AG08396 (cell line): ENCODE measurements at places on chromosomes 6 and 20.

DNA sequence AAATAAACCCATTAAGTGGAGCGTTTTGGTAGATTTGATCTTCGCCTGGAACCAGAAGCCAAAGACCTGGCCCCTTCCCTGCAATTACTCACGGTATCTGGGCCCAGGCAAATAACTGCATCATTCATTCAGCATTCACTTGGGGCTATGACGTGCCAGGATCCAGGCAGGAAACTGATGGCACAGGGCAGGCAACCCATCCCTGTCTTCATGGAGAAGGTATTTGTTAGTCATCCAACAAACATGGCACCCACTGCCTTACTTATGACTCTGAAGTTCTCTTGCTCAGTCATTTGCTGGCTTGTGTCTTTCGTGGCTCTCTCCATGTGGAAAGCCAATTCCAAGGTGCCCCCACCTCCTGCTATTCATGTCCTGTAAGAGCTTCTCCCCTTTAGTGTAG lies 232.4 kb downstream of the BMP7 start:
- no peak for DNase-seq

GRCh38 chr20:50188879-50189680 lies 1.6 kb upstream of the CEBPB start:
- no peak for DNase-seq

- peak; percentile 80 for DNase-seq
Measured at GRCh38 chr20:46117704-46118467, at the start of gene CD40. CD40 (plus strand) TSS chr20:46118314; CDS start chr20:46118344, 30 bp downstream.

DNA sequence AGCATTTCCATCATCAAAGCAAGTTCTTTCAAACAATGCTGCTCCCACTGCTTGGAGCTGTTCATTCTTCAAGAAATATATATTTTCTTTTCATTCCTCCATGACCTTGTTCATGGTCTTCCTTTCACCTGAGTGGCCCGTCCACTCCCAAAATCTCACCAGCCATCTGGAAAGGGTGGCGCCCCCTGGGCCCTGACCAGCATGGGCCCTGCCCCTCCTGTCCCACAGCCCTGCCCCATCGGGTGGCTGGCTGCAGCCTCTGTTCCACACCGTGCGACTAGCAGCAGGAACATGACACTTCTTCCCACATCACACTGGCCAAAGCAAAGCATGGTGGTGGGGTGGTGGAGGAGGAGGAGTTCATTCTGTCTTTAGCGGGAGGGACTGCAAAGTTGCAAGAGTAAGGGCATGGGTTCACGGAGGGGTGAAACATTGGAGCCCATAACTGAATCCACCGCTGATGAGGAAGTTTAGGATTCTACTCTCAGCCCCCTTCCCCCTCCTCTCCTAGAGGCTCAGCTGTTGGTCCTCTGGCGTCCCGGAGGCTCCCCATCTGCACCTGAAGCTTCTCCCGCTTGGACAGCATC lies 195.2 kb upstream of the SLC24A3 start:
- no peak for DNase-seq

DNA sequence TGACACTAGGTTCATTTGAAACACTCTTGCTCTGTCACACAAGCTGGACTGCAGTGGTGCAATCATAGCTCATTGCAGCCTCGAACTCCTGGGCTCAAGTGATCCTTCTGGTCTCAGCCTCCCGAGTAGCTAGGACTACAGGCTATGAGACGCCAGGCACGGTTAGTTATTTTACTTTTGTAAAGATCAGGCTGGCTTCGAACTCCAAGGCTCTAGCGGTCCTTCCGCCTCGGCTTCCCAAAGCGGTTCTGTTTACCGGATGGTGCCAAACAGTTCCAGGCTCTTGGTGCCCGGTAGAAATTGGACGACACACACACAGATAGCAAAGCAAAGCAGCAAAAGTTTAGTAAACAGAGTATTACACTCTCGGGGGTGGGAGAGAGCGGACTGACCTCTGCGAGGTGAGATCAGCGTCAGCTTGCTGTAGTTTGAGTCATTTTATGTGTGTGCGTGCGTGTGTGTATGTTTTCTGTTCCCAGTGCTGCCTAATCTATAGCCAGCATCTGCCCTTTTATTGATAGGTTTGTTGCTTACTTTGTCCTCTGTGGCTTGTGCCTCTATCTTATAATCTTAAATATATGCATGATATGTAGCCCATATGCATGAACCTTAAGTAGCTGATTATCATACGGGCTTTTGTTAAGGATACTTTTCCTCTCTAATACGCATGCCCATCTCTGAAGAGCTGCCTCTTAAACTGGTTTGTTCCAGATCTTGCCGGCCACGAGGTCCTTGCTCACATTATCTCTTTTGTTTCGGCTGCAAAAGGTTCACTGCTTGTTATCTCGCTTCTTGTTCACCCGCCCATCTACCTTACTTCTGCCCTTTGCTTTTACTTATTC lies 75.2 kb downstream of the OR2B2 start:
- DNase-seq, result peak; percentile 47

- DNase-seq, result no peak
Measured at GRCh38 chr6:52098721-52099120, 11.3 kb upstream of the PKHD1 start.

DNA sequence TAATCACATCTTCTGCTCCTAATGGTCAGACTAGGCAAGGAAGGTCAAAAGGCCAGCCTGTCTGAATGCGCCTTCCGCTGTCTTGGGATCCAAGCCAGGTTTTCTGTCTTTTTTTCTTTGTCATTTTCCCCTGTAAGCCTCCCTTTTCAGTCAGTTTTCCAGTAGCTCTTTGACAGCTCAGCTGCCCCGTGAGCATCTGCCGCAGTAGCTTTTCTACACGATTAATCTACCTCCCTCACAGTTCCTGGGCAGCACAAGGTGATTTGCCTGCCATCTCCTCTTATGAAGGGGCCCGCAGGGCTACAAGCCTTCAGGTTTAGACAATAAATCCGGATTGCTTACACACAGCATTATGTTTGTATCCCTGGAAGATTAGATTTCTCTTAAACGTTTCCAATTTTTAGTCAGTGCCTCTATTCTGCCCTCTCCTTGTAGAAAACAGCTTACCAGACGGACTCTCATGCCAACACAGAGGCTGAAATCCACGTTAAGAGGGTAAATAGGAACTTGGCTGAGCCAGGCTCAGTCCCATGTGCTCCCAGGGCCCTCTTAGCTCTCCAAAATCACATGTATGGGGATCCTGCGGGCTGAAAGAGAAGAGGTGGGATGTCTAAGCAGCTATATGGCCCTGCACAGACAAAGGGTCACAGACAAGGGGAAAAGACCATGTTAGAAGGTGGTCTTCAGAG lies 77.2 kb downstream of the LY86 start:
- no peak for DNase-seq

DNA sequence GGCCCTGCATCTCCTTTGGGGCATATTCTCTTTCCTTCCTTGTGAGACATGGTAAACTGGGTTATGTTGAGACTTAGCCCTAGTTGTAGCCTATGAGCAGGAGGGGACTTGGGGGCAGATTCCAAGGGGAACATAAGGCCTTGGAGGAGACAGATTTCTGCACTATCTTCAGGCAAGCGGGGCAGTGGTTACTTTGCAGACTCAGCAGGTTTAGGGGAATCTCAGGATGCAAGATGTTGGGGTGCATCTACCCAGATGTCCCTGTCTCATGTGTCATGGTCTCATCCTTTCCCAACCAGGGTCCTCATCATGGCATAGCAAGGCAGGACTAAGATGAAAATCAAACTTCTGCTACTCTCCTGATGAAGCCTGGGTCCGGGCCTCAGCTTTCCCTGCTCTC lies 58.6 kb upstream of the PTPRT start:
- DNase-seq, result no peak

GRCh38 chr6:113089056-113089455 lies 741.9 kb downstream of the RFPL4B start:
- no peak for DNase-seq

DNA sequence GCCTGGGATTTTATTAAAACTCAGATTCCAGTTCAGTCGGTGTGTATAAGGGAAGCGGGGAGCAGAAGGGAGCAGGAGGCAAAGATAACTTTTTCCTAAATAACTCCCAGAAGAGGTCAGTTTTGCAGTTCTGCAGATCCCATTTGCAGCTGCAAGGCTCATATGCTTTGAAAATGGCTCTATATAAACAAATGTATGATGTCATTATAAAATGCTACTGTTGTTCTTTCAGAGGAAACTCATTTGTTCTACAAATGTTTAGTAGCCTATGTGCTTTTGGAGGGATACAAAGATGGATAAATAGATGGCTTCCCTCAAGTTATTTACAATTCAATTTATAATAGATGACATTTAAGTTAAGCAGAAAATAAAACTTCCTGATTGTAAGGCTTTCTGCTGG lies 29.2 kb upstream of the DSP start:
- no peak for DNase-seq

- DNase-seq, result no peak
Measured at GRCh38 chr6:84141521-84141920, 85.9 kb downstream of the CEP162 start.

- DNase-seq, result no peak
Measured at GRCh38 chr6:155274106-155274505, 10.3 kb downstream of the CLDN20 start.

DNA sequence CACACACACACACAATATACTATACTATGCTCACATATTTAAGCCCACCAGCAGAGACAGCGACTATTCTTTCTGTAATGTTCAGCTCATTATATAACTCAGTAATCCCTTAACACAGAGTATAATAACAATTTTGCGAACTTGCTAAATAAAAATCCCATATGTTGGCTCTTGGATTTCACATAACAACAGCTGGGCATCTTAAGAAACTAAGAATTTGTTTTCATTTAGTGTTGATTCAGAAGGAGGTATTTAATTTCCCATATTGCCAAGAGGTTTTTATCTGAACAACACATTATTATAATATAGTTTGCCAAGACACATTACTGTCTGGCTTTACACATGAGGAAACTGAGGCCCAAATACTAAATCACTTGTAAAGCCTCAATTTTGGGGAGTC lies 7.4 kb downstream of the ECT2L start:
- DNase-seq, result no peak

- DNase-seq, result peak; percentile 69
Measured at GRCh38 chr6:148271711-148272439, 70.8 kb upstream of the SASH1 start.

GRCh38 chr6:16183187-16183664 lies 54.3 kb downstream of the MYLIP start:
- DNase-seq, result peak; percentile 55

DNA sequence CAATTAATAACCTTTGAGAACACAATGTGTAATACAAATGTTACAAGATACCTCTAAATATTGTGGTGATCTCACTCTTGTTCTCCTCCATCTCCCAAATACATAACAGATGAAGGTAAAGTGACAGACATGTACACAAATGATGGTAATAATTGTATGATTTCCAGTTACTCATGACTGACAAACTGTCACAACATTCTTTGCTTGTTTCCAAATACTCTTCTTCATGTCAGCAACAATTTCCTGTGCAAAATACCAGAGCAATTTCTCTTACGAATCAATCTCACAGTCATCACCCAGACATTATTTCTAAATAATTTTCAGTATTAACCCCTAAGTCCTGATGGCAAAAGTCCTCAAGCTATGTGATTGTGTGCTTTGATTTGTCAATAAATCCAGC lies 92.9 kb downstream of the RPS12 start:
- DNase-seq, result no peak

DNA sequence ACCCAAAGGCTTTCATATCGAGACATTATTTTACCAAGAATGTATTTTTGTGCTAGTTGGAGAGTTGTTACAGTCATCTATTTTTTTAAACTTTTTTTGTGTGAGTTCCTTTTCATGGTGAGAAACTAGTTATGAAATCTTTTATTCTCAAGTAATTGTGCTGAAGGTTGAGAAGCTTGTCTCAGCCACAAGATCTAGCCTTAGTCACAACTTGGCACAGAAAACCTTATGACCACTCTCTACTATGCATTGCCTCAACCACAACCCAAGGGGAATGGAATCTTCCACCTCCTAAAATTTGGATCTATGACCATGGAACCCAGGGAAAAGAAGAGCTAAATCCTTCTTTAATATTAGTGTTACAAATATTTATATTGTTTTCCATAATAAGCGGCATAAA lies 58.5 kb downstream of the HS3ST5 start:
- peak; percentile 5 for DNase-seq

DNA sequence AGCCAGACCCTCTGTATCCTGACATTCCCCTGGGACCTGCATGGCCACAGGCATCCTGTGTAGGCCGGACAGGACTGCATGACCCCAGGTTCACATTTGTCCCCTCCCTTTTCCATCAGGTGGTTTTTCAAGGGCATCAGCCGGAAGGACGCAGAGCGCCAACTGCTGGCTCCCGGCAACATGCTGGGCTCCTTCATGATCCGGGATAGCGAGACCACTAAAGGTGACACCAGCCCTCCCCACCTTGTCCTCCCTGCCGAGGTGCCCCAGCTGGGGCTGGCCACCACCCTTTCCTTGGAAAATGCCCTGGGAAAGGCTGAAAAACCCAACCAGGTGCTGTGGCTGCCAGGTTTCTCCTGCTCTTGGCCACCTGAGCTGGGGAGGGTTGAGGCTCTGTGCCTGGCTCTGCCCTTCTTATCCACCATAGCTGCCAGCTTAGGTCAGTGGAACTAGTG lies 27.6 kb downstream of the HCK start:
- DNase-seq, result no peak

- DNase-seq, result no peak
Measured at GRCh38 chr20:54214566-54214965, 6.7 kb downstream of the PFDN4 start.

DNA sequence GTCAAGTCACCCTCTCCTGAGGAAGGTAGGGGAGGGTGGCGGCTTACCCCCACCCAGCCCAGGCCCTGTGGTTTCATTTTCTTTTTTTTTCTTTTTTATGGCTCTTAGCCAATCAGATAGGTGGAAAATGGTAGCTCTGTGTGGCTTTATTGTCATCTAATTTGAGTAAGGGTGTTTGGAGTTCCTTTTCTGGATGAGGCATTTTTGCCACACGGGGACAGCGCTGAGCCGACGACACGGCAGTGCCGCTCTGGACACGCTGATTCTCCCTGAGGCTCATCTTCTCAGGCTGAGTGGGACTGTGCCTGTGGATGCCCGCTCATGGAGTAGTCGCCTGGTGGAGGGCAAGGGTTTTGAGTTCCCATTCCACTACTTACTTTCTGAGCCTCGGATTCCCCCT lies 37.6 kb upstream of the ANGPT4 start:
- DNase-seq, result no peak

DNA sequence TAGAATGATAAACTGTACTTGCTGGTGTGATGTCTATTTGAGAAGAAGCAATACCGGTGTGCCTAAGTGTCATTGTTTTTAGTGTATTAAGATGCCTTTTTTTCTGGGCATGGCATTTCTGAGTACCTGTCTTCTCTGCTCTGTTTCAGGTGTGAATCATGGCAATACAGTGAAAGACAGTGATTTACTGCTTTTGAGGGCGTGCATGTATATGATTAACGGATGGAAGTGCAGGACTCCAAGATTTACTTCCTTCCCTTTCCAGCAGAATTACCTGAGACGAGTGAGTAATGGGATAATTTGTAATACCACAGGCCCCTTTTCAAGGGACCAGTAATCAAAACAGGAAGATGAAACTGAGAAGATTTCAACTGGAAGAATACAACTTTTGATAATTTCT lies 315.8 kb downstream of the SOX4 start:
- no peak for DNase-seq
